ENCODE measurements at places on chromosomes 4 and X.

DNA sequence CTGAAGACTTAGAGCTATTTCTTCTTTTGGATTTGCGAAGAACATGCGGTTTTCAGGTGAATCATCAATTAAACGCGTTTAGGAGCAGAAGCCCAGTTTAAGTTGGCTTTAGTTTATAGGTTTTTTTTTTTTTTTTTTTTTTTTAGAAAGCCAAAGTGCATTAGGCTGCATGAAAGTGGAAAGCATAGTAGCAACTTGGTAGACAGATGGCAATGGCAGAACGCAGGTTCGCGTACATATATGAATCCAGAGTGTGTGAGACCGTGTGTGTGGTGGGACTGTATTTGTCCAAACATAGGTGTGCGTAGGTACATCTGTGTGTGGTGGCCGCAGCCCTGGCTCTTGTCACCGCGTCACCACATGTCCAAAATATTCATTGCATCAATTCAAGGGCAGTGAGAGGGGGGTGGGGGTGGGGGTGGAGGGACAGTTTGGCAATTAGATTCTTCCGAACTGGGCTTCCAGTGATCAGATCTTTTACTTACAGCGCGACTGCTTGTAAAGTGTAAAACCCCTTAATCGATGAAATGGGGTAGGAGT, 901 bp downstream of the JADE1 start:
- DNase-seq: peak; percentile 41

DNA sequence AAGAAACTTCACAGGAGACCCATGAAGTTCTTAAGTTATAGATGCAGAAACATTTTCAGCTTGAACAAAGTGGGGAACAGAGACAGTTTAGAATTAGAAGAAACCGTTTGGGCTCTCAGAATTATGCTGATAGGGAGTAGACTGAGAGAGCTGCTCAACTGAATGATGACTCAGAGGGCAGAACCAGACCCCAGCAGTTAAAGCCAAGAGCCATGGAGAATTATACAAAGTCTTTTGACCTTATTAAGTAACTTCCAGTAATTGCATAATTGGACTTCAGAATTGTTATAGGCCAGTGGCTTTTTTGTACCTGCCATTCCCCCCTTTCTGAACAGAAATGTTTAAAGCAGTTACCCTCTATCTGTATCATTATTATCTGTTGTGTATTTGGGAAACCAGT, 642.1 kb downstream of the CCSER1 start:
- no peak for DNase-seq

DNA sequence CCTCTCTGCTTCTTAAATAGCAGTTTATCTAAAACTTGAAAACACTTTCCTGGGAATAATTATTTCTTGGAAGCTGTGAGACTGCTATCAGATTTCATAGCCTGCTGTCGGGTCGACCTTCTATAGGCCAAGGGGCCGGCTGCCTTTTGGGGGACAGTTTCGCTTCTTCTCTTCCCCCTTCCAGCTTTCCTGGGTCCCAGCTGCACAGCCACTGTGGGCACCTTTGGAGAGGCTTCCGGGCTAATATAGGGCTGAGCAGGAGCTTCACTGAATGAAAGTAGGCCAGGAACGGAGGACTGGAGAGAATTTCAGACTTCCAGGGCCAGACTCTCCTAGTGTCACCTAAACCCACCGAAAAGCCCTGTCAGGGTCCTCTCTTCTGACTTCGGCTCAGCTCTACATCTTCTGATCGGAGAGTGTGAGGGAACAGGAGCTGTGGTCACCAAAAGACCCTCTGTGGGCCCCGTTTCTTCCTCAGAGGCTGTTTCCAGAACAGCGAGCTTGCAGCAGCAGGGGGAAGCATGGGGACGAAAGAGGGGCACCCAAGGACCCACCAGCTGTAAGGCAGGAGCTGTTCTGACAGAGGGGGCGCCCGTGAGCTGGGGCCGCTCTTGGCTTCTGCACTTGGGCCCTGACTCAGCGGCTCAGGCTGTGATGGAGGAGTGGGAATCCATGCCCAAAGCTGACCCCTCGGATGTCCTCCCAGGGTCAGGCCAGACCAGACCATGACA, 620.6 kb downstream of the BCOR start:
- no peak for DNase-seq

DNA sequence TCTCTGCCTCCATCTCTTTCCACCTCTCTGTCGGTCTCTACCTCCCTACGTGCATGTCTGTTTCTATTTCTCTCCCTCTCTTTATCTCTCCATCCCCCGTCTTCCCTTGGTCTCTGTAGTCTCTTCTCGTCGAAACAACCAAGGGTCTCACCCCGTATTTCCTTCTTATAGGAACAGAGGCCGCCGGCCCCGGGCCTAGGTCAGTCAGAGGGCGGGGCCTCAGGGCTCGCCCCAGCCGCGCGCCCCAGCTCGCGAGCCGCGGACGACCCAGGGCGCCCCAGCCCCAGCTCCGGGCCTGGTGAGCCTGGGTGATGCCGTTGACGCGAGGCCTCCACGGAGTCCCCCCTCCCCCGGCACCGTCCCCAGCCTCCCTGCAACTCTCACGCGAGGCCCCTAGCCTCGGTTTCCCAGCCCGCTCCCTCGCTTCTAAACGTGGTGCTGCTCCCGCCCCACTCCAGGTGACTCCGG, 6.6 kb downstream of the TIMM17B start:
- no peak for DNase-seq

DNA sequence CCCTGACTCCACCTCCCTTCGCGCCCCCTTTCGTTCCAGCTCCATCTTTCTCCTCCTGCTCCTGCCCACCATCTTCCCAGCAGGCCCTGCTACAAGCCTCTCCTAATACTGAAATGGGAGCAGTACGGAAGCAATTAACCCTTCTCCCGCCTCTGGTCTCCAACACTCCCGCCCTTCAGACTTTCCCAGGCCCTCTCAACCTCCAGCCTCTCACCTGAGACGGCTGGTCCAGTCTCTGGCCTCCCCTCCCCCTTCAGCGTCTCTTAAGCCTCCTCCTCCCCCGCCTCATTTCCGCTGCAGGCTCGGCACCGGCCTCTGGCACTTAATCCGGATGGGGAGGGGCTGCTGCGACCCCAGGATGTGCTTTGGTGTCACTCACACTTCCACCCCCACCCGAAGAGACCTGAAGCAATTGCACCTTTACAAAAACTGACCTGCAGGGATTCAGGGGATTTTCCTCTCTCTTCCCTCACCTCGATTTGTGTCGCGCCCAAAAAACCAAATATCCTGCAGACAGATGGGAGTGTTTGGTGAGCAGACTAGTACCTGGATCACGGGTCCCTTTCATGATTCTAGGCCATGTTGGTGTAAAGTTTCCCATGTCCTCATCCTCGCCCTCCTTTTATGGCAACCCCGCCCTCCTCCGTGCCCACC, 657 bp downstream of the TCEAL8 start:
- DNase-seq: peak; percentile 64

DNA sequence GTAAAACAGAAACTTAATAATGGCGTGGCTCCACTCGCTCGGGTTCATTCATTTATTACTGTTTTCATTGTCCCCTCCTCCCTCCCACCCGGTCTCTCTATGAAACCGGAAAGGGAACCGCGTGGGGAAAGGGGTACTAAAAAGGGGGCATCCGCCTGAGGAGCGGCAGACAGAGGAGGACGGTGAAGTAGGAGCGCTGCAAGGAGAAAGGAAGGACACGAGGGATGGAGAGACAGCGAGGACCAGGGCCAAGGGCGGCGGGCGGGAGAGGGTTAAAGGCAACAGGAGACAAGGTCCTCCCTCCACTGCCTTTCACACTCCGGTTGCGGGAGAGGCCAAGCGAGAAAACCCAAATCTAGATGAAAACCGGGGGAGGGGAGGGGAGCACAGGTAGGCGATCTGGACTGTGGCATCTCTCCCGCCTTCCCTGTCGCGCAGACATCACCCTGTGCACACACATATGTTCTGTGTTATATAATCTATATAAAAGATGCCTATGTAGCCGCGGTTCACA, 829 bp downstream of the ELOVL6 start:
- DNase-seq: peak; percentile 54

DNA sequence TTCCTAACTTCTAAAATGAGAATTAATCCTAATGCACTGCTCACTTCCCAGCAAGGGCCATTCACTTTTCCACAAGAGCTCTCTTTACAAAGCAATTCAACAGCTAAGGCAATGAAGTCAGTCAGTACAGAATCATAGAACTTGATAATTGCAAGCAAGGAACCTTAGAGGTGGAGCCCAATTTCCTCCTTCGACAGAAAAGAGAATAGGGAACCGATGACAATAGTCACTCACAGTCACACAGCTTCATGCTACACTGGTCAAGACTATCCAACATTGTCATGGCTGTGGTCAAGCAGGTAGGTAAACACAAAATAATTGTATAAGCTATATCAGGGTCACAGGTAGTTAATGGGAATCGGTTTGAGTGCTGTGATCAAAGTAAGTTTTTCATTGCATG, 90.0 kb downstream of the ELOVL6 start:
- no peak for DNase-seq

DNA sequence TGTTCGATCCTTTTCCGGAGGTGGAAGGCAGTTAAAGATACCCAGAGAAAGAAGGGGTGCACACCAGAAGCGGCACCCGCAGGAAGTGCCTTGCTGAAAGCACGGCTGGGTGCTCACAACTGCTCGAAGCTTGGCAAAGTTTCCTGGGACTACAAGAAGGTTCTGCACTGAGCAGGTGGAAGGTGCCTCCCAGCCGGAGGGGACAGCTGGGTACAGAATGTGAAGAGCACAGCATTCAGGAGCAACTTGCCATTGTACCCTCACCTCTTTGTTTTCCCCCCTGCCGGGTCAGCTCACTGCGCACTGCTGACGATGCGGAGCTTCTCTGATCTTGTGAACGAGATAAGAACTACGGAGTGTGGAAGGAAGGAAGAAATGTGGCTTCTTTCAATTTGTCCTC, 289.2 kb downstream of the FBXW7 start:
- DNase-seq: no peak

DNA sequence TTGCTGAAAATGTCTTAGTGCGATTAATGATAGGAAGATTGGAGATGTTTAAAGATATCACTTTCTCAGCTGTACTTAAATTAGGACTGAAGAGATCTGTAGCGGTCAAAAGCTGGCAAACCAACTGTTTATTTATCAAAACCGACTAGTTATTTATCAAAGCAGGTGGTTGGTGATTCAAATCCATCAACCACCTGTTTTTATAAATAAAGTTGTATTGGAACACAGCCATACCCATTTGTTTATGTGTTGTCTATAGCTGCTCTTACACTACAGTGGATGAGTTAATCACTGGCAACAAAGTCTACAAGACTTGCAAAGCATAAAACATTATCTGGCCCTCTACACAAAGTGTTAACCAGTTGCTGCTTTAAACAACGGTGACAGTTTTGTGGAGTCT, 76.8 kb downstream of the IL15 start:
- DNase-seq: no peak

DNA sequence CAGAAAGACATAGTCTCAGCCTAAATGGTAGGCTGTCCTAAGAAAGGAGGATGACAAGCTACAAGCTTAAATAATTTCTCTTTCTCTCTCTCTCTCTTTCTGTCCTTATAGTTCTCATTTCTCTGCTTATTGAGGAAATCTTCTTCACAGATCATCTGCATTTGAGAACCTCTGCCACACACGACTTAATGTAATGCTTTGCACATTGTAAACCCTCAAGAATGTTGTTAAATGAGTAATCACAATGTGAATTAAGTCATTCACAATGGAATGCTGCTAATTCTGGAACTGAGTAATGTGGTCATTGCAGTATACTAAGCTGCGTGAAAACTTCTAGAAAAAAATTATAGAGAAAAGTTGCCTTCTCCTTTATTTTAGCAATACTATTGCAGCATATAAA, 508.9 kb upstream of the FTHL17 start:
- no peak for DNase-seq

DNA sequence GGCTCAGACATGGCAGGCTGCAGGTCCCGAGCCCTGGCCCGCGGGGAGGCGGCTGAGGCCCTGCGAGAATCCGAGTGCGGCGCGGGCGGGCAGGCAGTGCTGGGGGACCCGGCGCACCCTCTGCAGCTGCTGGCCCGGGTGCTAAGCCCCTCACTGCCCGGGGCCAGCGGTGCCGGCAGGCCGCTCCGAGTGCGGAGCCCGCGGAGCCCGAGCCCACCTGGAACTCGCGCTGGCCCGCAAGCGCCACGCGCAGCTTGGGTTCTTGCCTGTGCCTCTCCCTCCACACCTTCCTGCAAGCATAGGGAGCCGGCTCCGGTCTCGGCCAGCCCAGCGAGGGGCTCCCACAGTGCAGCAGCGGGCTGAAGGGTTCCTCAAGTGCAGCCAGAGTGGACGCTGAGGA, 97.5 kb downstream of the QDPR start:
- no peak for DNase-seq

DNA sequence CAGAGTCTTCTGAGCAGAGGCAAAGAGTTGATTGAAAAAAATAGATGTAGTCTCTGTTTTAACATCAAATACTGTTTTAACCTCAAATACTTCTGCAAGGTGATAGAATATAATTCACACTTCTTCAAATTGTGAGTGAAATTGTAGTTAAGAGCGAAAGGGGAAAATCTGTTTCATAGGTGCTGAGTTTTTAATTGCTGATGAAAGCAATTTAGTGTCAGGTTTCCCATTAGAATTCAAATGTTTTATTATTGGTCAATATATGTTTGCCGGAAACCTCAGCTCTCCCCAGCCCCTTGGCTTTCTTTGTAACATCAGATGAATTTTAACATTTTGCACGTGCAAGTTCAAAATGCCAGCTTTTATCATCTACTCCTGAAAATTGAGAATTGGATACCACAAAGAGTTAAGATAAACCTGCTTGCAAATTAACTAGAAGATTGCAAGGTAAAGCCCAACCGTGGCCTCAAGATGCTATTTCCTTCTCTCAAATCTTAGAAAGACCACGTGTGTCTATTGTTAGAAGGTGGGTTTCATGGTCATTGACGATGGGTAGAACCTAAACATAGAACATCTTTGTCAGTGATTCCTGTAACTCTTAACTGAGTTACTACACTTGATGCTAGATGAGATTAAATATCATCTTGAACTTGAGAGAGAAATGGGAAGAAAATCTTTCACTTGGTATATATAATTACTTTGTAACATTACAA, 1824.2 kb upstream of the TENM3 start:
- DNase-seq: no peak

GRCh38 chr4:74456849-74457395, 12.0 kb downstream of the AREG start:
- DNase-seq: no peak

DNA sequence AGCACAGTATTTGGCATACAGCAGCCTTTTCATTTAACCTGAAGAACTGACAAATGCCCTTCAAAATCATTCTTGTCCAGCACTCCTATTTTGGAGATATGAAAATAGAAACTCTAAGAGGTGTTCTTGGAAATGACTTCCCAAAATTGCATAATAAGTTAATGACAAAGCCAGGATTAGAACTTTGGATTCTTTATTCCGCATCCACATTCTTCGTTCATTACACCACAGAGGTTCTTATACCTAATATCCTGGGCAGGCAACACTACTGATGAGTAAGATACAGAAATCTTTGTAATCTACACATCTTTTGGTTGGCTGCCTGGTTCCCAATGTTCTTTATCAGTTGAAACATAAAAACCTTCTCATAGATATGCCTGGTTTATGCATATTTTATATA, 5.9 kb downstream of the COL25A1 start:
- DNase-seq: no peak

DNA sequence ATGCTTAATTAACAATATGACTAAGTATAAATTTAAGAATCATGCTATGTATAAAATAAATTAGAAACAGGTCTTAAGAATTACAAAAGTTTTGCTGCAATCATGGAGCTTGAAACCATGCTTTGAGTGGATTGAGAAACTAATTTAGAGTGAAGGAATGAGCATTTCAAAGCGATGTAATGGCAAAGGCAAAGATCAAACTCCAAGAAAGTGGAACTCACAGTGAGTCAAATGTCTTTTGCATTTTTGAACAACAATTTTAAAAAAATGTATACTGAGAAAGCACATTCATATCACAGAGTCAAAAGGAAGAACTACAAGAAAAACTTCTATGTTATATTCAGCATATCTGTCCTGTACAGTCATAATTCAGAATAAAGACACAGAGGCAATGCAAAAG, 6.6 kb downstream of the GPRIN3 start:
- DNase-seq: no peak
